ENCODE measurements at places on chromosomes 6 and 20. TPM values are rescaled to one million over a fixed set of nuclear protein-coding genes. Genes with fewer than 3 reads are reported as not detected.

CALHM4 gene
- total RNA-seq, result not detected

RAMACL gene
- 0.68 TPM for total RNA-seq

PRKN gene
- 12.9 TPM for total RNA-seq

C6orf62 gene
- total RNA-seq, result 57.2 TPM

SGK2 gene
- not detected for total RNA-seq

PLN gene
- total RNA-seq, result 158 TPM

PEX3 gene
- total RNA-seq, result 12.9 TPM

PI16 gene
- total RNA-seq, result 3.8 TPM

UNC5CL gene
- 0.19 TPM for total RNA-seq

BMP2 gene
- 2.9 TPM for total RNA-seq

TMEM244 gene
- total RNA-seq, result not detected

FAM162B gene
- total RNA-seq, result 4.1 TPM

CLVS2 gene
- total RNA-seq, result 0.08 TPM

DNA sequence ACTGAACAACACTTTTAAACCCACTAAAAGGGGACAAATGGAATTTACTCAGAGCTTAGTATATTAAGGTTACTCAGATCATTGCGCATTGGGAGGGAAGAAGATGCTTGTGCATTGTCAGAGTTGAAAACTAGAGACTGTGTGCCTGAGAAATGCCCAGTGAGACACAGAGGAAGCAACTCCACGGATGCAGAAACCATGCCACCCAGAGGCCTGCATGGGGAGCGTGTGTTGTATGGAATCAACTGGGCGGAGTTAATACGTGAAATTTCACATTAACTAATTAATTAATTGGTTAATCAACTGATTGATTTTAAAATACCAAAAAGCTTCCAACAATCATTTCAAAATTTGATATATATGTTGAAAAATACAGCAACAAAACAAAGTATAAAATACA, 391.6 kb downstream of the PLCB1 start:
- no peak for DNase-seq

- DNase-seq, result no peak
Observed at GRCh38 chr6:80579391-80580023, 473.0 kb downstream of the BCKDHB start.

- DNase-seq, result no peak
Observed at GRCh38 chr6:16713597-16713996, 47.7 kb downstream of the ATXN1 start.

- DNase-seq, result no peak
Observed at GRCh38 chr6:6725468-6726209, 137.1 kb downstream of the LY86 start.

- no peak for DNase-seq
Observed at GRCh38 chr20:48820649-48820973, 7.2 kb downstream of the PREX1 start.

DNA sequence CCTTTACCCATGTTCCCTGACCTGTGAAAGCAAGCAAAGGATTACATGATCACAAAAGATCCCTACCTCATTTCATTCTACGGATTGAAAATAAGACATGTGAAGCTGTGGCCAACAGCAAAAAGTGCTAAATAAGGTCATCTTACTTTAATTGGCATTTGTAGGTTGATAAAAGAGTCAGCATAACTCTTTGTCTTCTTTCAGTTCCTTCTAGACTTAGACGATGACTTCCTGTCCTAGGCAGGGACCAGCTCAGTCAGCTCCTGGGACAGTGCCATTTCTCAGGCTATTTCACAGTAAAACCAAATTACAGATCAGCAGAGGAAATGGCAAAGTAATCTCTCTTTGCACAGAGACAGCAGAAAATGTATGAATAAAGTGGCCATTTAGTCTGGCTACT, 480.7 kb downstream of the RFPL4B start:
- peak; percentile 18 for DNase-seq

GRCh38 chr6:150590446-150590845, 9.2 kb upstream of the PLEKHG1 start:
- no peak for DNase-seq

- DNase-seq, result no peak
Observed at GRCh38 chr6:89173634-89174033, 27.8 kb downstream of the PM20D2 start.

DNA sequence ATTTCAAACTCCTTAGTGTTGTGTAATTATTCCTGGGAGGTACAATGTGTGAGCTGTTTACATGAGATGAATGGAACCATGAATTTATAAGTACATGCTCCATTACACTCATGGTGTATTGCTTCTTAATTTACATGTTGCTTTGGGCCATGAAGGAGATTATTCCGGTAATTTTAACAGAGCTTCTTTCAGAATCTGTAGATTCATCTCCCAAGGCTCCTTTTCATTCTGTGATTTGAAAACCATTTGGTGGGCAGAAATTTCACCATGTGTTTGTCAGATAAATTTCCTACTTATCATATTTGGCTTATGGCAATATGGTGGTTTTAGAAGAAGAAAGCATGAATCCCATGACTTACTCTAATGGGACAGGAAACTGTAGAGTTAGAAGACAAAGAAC, 421.6 kb upstream of the EYS start:
- DNase-seq, result no peak

GRCh38 chr6:157724138-157724820, 98.8 kb upstream of the SNX9 start:
- DNase-seq, result no peak

- DNase-seq, result no peak
Observed at GRCh38 chr20:44219170-44219730, 8.7 kb upstream of the OSER1 start.

DNA sequence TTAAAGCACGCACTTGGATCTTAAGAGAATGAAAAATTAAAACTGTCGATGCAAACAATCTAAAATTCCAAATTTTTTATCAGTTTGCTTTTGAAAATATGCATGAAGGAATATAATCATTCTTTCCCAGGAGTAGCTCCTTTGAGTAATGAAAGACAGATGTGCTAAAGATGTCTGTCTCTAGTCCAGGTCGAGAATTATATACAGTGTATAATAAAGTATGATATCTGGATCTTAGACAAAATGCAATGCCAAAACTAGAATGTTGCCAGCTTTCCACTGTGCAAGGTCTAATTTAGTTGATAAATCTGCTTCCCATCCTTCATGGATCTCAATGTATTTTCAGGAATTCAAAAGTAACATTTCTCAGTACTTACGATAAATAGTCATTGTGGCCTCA, 65.1 kb upstream of the ADGRG6 start:
- DNase-seq, result no peak

GRCh38 chr20:1820138-1821079, 74.8 kb upstream of the SIRPA start:
- DNase-seq, result no peak

DNA sequence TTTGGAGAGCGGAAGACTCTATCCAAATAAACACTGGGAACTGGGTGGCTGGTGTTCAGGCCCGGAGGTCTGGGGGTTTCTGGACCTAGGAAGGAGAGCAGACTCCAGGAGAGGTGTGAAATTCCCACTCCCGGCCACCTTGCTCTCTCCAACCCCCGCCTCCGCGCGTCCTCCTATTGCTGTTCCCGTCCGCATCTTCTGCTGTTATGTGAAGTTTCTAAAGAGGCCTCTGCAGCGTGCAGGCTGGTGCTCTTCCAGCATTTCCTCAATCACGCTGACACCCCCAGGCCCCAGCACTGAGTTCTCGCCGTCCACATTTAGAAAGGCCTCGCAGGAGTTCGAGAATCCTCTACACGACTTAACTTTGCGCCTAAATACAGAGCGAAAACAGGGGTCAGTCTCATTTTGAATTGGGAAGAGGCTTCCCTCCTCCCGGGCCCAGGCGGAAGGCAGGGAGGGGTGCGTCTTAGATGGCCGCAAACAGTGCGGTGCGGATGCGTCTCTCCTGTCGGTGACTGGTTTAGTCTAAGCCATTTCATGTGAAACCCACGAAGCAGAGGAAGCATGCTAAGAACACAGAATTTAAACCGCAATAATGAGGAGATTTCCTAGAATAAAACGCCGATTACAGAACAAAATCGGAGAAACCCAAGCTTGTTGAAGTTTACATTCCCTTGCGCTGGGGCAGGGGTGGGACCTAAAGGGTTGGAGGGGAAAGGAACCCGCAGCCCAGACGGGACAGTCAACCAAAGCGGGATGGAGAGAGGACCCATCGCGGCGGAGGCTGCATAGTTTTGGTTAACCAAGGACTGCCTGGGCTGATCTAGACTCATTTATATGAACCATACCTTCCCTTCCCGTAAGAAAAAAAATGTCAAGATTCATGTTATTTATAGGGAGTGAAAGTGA, 4.0 kb upstream of the FOXF2 start:
- DNase-seq, result no peak

DNA sequence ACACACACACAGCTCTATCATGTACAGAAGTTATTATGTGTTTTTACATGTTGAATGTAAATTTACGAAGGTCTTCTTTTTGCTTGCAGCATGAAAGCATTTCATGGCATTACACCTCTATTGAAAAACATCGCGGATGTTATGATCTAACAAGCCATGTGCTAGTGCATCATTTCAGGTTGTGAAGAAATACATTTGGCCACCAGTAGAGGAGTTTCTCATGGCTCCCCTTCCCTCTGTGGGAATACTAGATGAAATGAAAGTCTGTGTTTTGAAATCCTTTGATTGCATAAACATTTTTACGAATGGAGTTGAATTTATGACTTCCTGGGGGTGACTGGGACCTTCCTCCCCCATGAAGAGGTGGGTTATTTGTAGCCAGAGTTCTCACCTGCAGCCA, 17.7 kb downstream of the MAS1 start:
- no peak for DNase-seq

- peak; percentile 64 for DNase-seq
Observed at GRCh38 chr20:49595811-49596561, 28.0 kb upstream of the PTGIS start.

DNA sequence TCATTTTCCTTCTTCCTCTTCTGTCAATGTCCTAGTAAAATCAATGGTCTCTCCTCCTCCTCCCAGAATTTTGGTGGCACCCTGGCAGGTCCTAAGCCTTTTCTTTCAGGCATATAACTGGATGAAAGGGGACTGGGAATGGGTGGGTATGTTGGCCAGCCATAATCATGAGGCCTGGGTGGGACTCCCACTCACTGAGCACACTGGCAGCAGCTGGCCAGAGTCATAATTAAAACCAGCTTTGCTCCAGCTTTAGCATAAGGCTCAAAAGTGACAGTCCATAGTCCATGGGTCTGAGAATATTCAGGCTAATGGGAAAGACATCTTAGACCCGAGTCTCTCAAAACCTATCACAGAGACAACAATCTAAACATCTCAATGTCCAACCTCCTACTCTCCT, 190.0 kb upstream of the BTBD3 start:
- DNase-seq, result no peak

DNA sequence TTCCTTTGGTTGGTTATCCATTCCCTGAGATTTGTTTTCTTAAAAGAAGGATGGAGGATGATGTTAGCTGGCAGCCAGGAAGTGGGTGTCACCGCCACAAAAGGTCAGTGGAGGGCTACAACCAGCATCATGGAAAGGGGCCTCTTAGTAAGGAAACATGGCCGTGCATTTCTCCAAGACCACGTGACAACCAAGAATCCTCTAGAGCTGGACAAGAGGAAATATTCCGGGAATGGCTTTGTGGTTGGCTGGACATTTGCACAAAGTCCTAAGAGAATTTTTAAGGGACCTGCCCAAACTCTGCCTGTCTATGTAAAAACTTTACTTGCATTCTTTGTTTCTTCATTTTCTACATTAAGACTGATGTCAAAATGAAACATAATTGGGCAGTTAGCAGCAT, 399.9 kb upstream of the MARCKS start:
- no peak for DNase-seq

DNA sequence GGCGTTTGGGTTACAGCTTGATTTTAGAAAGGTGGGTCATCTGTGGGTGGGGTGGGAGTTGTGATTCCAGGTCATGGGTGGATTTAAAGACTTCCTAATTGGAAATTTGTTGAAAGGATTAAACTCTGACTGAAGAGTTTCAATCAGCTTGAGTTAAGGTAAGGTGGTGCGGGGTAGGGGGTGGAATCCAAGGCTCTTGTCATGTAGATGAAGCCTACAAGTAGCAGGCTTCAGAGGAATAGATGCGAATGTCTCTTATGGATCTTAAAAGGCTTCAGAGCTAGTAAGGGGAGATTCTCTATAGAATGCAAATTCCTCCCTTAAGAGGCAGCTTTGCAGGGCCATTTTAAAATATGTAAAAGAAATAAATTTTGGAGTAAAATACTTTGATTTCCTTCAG, 645.3 kb downstream of the FRK start:
- DNase-seq, result no peak

DNA sequence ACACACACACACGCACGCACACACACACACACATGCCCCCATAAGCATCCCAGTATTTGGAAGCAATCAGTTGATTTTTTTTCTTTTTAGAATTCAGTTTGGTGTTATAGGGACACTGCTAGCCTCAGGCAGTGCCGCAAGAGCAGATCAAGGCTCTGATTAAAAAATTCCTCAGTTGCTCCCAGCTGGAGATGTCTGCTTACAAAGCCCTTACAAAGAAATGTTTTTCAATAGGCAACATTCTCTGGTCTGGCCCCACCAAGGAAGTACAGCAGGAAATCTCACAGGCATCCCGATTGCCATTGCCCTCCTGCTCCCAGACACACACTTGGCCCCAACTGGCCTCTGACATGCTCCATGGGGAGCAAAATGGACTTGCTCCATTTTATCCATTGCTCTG, 22.9 kb upstream of the CD83 start:
- no peak for DNase-seq

- no peak for DNase-seq
Observed at GRCh38 chr20:39103732-39104131, 141.6 kb downstream of the DHX35 start.

DNA sequence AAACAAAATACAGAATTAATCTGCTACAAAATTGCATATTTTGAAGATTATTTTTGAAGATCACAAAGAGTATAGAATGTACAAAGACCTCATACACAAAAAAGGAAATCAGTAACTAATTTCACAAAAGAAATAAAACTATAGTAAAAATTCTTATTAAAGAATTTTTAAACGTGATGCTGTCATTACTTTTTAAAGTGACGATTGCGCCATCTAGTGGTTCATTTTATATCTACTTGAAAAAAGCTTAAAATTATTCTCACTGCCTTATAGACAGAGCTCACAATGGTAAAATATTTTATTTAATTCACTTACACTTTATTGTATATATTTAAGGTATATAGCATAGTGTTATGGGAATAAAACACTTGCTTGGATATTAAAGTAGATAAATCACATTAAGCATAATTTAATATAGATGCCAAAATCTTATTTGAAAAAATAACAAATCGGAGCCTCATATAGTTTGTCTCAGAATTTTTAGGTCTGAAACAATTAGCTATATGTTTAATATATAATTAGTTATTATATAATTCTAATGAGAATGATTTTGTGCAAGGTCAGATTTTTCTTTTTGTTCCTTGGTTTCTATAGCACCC, 128.8 kb downstream of the PHF3 start:
- DNase-seq, result no peak

GRCh38 chr6:3607171-3607570, 144.3 kb downstream of the PXDC1 start:
- DNase-seq, result no peak

GRCh38 chr20:56773749-56774148, 144.6 kb downstream of the TFAP2C start:
- no peak for DNase-seq

- no peak for DNase-seq
Observed at GRCh38 chr6:2782825-2783187, 17.6 kb downstream of the WRNIP1 start.
